ENCODE measurements at places on chromosomes 3 and 15.

DNA sequence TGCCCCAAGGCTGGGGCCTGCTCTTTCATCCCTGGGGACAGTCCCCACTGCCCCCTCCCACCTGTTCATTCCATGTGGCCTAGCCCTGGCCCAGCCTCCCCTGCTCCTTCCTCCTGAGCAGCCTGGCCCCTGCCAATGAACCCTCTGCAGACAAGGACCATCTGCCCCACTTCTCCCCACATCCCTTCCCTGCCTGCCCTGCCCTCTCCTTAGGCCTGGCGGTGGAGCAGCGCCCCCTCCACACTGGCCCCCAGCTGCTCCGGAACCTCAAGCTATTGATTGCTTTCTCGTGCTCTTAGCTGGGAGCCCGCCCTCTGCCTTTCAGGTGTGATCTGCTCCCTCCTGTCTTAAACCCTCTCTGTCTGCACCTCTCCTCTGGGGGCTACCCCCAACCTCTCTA is 8.0 kb downstream of the PLXNA1 start:
- peaks cover 75% of the 10 kb centered on the region for H3K4me1 ChIP-seq
- H3K4me3 ChIP-seq: no peak overlapping the region
- H3K36me3 ChIP-seq: peaks cover 48% of the 10 kb centered on the region
- H3K27me3 ChIP-seq: no peaks in the 10 kb centered on the region
- no peak overlapping the region for H3K27ac ChIP-seq
- DNase-seq: no peak

- H3K27ac ChIP-seq: no peak overlapping the region
- H3K27me3 ChIP-seq: no peaks in the 10 kb centered on the region
- DNase-seq: no peak
- H3K4me1 ChIP-seq: no peaks in the 10 kb centered on the region
Observed at GRCh38 chr3:77693147-77693546, 653.2 kb downstream of the ROBO2 start.

DNA sequence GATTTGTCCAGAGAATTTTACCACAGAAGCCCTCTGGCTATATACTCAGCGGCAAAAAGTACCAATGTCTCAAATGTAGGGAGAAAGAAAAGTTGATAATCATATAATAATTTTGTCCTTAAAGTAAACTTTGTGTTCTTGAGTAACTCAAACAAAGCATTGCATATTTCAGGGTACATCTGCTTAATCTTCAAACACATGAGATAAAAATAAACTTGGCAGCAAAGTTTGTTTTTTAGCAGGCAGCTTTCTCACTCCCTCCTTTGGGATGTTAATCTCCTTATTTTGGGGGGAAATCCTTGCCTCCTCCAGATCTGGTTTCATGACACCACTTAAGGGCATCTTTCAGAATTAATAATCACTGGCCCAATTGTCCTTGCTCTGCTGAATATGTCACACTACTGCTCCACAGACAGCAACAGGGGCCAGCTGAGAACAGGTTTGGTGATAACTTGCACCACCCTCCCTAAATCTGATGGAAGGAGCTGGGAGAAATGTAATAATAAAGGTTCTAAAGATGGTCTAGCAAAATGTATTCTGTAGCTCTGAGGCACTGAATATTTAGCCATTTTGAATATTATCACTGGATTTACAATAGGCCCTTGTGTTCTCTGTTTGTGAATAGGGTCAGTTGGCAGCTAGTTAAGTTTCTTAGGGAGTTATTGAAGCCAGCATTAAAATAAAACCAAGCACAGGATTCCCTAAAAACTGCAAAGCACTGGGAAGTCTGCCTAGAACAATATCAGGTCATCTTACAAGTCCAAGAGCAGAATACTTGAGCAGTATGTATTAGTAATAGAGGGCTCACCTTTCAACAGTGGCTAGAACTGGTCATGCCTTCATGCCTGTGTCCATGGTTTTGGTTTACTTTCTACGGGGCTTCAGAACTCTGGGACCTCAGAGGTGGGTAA is 79.2 kb downstream of the EFL1 start:
- DNase-seq: no peak
- no peaks in the 10 kb centered on the region for H3K27me3 ChIP-seq
- H3K27ac ChIP-seq: no peak overlapping the region
- no peaks in the 10 kb centered on the region for H3K36me3 ChIP-seq
- peaks cover 25% of the 10 kb centered on the region for H3K4me1 ChIP-seq

- no peaks in the 10 kb centered on the region for H3K4me1 ChIP-seq
- H3K36me3 ChIP-seq: no peaks in the 10 kb centered on the region
- no peak for DNase-seq
- H3K4me3 ChIP-seq: no peak overlapping the region
- no peak overlapping the region for H3K27ac ChIP-seq
Observed at GRCh38 chr15:69666441-69666882, 213.8 kb downstream of the RPLP1 start.

DNA sequence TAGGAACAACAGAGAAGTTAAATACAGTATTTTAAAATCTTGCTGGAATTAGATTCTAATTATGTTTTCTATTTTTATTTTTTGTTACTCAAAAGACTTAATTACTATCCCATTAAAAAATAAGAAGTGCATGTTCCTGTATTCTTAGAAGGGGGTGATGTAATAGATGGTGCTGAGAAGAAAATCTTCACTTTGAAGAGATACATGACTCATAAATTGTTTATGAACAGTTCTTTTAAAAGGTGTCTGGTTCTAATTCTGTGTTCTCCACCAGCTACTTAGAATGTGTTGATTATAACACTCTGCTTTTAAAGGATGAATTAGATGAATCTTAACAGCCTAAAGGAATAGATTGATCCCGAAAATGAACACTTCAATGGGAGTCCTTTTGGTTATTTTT is 8.2 kb downstream of the RCN2 start:
- no peaks in the 10 kb centered on the region for H3K27me3 ChIP-seq
- peaks cover 43% of the 10 kb centered on the region for H3K36me3 ChIP-seq
- no peak overlapping the region for H3K27ac ChIP-seq
- no peaks in the 10 kb centered on the region for H3K4me1 ChIP-seq

- H3K4me1 ChIP-seq: no peaks in the 10 kb centered on the region
- no peak for DNase-seq
- H3K36me3 ChIP-seq: no peaks in the 10 kb centered on the region
- no peak overlapping the region for H3K27ac ChIP-seq
- H3K4me3 ChIP-seq: no peak overlapping the region
- no peaks in the 10 kb centered on the region for H3K27me3 ChIP-seq
Observed at GRCh38 chr3:115448851-115449250, 174.5 kb upstream of the GAP43 start.

- no peaks in the 10 kb centered on the region for H3K4me1 ChIP-seq
- H3K4me3 ChIP-seq: no peak overlapping the region
- DNase-seq: peak; percentile 78
- H3K27ac ChIP-seq: no peak overlapping the region
- H3K36me3 ChIP-seq: no peaks in the 10 kb centered on the region
Observed at GRCh38 chr15:69576035-69576526, 123.5 kb downstream of the RPLP1 start.

GRCh38 chr3:129013491-129013891 is 12.4 kb downstream of the EFCC1 start:
- DNase-seq: no peak
- no peaks in the 10 kb centered on the region for H3K36me3 ChIP-seq
- H3K4me1 ChIP-seq: no peaks in the 10 kb centered on the region
- no peak overlapping the region for H3K27ac ChIP-seq
- no peak overlapping the region for H3K4me3 ChIP-seq
- H3K27me3 ChIP-seq: no peaks in the 10 kb centered on the region

DNA sequence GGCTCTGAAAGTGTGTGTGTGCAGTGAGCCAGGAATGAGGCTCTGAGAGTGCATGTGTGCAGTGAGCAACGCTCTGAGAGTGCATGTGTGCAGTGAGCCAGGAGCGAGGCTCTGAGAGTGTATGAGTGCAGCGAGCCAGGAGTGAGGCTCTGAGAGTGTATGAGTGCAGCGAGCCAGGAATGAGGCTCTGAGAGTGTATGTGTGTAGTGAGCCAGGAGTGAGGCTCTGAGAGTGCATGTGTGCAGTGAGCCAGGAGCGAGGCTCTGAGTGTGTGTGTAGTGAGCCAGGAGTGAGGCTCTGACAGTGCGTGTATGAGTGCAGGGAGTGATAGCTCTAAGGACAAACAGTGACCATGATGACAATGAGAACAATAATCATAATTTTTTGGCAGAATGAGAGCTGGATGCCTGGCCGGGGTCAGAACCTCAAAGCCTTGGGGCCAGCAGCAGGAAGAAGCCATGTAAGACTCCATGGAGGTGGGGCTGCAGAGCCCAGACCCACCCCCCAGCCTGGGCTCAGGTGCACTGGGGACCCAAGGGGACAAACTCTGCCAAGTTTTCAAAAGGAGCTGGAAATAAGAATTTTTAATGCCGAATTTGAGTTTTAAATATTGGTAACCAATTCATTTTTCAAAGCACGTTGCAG is 85.7 kb upstream of the PRR20G start:
- H3K4me3 ChIP-seq: no peak overlapping the region
- H3K27me3 ChIP-seq: peaks cover 40% of the 10 kb centered on the region
- H3K36me3 ChIP-seq: no peaks in the 10 kb centered on the region
- DNase-seq: no peak
- no peak overlapping the region for H3K27ac ChIP-seq

DNA sequence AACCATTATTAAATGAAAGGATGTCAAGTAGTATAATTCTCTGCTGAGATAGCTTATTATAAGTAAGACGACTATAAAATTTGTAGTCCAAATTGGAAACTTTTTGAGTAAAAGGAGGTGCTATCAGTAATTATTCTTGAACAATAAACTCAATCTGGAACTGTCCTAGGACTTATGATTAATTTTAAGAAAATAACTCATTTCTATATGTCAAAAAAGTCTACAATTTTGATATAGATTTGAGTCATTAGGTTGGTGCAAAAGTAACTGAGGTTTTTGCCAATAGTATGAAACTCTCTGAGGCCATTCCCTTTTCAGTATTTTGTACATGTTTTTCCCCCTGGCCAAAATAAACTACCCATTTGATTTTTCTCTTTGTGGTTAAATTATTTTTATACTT is 41.0 kb downstream of the LEKR1 start:
- no peak for DNase-seq
- no peak overlapping the region for H3K27ac ChIP-seq
- no peaks in the 10 kb centered on the region for H3K27me3 ChIP-seq
- H3K4me3 ChIP-seq: no peak overlapping the region

GRCh38 chr3:158084651-158085050 is 21.6 kb downstream of the SHOX2 start:
- DNase-seq: no peak
- H3K4me3 ChIP-seq: no peak overlapping the region
- no peaks in the 10 kb centered on the region for H3K27me3 ChIP-seq
- H3K36me3 ChIP-seq: no peaks in the 10 kb centered on the region
- H3K4me1 ChIP-seq: no peaks in the 10 kb centered on the region

DNA sequence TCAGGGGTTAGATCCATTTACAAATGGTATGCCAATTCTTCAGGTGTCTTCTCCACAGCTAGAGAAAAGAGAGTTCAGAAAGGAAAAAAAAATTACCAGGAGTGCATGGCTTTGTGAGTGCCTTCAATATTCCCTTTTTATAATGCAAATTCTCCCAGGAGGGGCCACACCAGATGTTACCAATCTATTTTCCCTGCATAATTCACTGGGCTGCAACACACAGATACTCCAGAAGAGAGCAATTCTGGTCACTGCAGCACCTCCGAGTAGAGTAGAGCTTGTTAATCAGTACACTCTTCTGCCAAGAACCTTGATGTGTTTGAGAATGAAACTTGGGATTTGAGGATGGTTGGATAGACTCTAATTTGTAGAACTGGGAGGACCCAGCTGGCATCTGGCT is 80.7 kb upstream of the SPRED1 start:
- no peak for DNase-seq
- H3K27ac ChIP-seq: no peak overlapping the region

- H3K27ac ChIP-seq: no peak overlapping the region
- H3K36me3 ChIP-seq: no peaks in the 10 kb centered on the region
- no peak for DNase-seq
- peaks cover 5% of the 10 kb centered on the region for H3K4me1 ChIP-seq
Observed at GRCh38 chr3:71144525-71145253, 438.8 kb downstream of the FOXP1 start.

GRCh38 chr3:155393316-155393715 is 99.8 kb upstream of the STRIT1 start:
- peaks cover 10% of the 10 kb centered on the region for H3K4me1 ChIP-seq
- H3K4me3 ChIP-seq: no peak overlapping the region
- no peak overlapping the region for H3K27ac ChIP-seq

All from tibial artery (tissue), 4 donors.